ENCODE measurements at places on chromosomes 6 and 20.

GRCh38 chr6:1088492-1089001 is 223.4 kb upstream of the FOXQ1 start:
- no peak for DNase-seq

DNA sequence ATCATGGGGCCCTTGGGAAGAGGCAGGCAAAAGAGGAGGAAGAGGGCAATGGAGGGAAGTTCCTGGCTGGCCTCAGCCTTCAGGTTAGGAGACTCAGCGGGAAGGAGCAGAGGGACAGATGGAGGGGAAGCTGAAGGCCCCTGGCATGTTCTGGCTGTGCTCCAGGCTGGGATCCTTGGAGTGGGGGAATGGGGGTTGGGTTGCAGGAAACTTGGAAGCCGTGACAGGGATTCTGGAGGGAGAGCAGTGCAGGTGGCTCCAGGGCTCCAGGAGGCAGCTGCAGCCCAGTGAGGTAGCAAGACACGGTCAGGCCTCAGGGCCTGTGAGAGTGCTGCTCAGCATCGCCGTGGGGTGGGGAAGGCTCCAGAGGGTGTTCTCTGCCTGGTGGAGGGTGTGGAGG is 64.6 kb upstream of the SCP2D1 start:
- DNase-seq = no peak

- no peak for DNase-seq
Measured at GRCh38 chr6:10518557-10519407, 2.4 kb upstream of the GCNT2 start.

DNA sequence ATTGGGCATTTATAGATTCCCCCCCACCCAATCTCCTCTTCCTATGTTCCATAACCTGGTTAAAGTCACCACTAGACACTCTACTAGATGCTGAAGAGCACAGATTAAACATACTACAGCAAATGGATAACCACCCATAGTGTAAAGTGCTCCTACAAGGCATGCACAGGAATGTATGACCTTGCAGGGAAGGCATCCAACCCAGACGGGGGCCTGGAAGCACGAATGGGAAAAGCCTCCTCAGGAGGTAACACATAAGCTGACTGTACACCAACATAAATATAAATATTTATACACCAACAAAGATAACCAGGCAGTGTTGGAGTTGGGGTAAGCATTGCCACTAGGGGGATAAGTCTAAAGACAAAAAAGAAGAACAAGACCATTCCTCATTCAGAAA is 691.7 kb downstream of the GRIK2 start:
- DNase-seq = no peak

- no peak for DNase-seq
Measured at GRCh38 chr20:35305682-35306556, 13.7 kb upstream of the FAM83C start.

DNA sequence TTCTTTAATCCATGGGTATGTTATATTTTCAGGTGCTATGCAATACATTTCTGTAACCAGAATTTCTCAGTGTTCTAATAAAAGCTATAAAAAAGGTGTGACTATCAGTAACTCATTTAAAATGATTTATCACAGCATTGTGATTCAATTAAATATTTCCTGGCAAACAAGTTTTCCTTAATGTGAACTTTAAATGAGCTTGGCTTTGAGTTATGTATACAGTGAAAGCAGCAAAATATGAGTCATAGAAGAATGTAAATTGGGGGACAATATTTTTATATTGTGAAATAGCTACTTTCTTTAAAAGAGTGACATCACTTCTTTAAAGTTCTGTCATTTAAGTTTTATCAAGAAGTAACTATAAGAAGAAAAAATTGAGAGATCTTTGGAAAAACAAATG is 484.9 kb upstream of the MAN1A1 start:
- no peak for DNase-seq

- DNase-seq = peak; percentile 25
Measured at GRCh38 chr6:7258231-7258763, 54.7 kb downstream of the SSR1 start.

DNA sequence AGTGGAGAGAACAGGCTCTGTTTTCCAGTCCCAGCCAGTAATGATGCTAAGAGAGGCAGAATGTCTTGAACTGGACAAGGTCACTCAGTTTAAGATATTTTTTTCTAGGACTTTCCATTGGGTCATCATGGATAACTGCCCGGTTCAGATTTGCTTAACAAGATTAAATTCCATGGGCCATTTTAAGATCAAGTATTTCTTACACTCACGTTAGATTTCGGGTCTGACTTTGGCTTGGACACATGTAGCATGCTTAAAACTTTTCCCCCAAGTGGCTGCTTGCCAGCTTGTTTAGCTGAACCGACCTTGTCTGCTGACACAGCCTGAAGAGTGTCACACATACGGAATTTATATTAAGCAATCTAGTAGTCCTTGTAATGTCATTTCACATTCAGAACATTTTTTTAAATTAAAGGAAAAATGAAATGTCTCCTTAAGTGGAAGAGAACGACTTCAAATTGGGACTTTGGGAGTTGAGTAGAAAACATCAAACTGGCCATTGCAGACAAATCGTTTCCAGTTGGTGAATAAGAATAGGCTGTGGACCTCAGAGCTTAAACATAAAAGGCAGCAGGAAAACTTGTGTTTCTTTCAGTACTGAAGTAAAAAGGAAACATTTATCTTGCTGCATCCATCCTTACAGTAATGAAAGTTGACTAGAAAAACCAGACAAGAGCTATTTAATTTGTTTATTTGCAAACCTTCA is 29.0 kb downstream of the ARMC2 start:
- DNase-seq = peak; percentile 35

DNA sequence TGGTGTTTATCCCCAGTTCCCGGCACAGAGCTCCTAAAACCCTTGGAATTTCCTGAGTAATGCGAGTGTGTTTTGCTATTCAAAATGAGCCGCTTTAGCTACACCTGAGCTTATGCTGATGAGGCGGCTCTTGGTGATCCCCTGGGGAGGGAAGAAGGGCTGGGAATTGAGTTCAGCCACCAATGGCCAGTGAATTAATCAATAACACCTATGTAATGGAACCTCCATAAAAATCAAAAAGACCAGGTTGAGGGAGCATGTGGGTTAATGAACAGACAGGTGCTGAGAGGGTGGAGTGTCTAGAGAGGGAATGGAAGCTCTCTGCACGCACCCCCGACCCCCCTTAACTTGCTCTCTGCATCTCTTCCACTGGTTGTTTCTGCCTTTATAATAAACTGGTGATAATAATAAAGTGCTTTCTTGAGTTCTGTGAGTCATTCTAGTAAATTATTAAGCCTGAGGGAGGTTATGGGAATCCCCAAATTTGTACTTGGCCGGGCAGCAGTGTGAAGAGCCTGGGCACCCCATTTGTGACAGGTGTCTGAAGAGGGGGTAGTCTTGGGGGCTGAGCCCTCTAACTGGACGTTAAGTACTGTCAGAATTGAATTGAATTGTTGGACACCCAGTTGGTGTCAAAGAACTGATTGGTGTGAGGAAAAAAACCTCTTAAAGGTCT is 24.6 kb upstream of the SERPINB1 start:
- no peak for DNase-seq

DNA sequence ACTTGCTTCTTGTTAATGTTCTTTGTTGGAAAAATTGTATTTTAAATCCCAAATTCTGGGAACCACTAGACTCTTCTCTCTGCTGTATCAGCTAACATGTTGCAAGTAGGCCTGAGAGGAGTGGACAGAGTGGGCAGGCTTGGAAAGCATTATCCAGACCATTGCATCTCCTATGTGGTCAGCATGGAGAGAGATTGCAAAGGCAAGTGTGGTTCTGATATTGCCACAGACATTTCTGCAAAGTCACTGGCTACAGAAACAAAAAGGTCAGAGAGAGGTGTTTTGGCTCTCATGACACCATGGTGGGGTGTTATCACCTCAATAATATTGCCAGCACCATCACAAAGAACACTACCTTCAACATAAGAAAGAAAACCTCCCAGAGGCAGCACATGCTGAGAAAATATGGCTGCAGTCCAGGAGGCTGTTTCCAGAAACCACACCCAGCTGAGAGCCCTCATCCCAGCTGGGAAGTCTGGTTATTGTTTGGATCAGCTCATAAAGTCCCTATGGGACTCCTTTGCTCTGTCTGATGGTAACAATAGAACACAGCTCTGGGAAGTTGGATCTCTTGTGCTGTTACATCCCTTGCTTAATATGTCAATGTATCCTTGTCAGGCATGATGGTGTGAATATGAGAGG is 78.2 kb upstream of the TBX18 start:
- no peak for DNase-seq

- no peak for DNase-seq
Measured at GRCh38 chr6:141026504-141026903, 1106.2 kb upstream of the GJE1 start.

DNA sequence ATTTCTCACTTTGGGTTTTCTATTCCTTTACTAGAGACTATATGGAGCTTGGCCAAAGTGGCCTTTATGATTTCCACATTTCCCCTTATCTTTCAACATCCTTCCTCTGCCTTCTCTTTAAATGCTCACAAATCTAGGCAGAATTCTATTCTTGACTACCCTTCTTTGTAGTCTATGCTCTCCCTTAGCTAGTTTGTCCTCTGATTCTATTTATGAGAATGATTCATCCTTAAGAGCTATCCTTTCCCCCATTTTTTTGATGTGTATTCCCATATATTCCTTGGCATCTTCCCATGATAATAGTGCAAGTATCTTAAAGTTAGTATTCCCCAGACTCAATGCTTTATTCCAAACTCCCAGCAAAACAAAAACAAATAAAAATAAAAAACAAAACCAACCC is 53.1 kb downstream of the IL20RA start:
- no peak for DNase-seq

DNA sequence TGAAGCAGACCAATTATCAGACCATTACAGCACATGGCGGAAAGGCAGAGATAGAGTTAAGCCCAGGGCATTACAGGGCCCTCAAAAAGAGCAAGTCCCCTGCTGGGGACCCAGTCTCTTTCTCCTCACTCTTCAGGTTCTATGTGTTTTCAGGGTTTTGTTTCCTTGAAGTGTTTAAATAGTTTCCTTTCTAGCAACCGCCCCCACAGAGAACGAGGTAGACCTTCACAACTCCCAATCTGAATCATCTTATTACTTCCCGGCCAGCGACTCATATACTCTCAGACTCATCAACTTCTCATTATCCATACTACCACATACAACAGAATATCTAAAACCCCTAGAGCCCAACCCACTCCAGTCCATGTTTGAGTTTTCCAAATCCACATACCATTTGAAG is 526.6 kb upstream of the ARID1B start:
- DNase-seq = no peak

DNA sequence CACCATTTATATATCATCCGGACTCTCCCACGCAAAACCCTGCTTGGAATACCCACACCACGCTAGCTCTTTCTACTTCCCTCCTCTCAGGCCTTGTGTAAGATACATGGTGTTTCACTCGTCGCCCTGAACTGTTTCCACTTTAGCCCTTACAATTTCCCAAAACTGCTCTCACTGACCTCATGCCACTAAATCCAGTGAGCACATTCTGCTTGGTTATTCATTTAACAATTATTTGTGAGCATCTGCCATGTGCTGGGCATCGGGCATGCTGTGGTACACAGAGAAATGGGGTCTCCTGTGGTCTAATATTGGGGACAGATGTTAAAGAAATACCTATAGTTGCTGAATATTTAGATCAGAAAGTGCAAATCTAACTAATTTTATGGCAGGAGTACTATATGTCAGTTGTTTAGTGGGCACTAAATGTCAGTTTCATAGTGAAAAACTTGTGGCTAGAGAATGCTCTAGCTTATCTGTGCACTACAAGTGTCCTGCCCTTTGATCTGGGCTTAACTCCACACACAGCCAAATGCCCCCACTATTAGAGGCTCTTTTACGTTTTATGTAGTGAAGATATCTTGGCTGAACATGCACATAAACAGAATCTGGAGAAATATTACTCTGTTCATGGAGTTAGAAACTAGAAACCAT is 41.0 kb downstream of the PLEKHG1 start:
- DNase-seq = no peak

- no peak for DNase-seq
Measured at GRCh38 chr6:166958926-166959861, 2.8 kb upstream of the RNASET2 start.

DNA sequence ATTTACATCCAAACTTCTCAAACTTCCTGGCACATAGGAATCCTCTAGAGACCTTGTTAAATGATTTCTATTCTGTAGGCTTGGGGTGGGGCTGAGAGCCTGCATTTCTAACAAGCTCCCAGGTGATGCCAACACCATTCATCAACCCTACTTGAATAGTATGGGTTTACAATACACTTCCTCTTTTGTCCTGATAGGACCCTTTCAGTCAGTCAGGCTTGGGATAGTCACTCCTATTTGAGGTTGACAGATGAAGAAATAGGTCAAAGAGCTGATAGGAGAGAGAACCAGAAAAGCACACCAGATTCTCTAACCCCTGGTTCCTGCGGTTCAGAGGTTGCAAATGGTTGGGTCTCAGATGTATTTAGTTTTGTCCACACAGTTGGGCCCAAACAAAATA is 273.4 kb downstream of the TSHZ2 start:
- no peak for DNase-seq

- DNase-seq = peak; percentile 85
Measured at GRCh38 chr6:158817728-158818580, 1.2 kb downstream of the EZR start.

GRCh38 chr6:88872962-88873361 is 90.5 kb downstream of the RNGTT start:
- DNase-seq = no peak

DNA sequence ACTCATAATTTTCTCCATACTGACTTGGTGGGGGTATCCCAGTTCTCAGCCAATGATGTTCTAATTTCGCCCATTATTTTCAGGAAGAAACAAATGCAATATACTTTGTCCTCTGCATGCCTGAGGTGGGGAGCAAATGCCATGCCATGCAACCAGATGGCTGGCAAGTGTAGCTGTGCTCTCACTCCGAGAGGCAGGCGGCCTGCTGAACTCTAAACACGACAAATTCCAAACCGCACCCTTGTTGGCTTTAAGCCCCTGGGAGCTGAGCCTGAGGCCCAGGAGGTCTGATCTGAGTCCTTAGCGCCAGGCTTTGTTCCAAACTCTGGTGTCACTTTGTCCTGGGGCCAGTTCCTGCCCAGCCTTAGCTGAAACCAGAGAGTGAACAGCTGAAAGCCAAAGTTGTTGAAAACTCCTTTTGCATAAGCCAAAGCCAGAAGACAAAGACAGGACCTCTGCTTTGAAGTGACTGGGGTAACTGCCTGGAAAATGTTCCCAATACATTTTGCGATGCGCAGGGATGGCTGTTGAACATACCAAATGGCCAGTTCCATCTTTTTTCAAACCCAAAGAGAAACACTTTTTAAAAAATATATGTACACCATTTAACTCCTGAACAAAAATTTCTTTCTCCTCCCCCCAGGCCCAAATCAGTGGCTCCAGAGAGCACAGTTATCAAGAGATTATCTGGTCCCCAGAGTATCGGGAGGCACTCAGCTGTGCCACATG is 46.2 kb downstream of the TTI1 start:
- no peak for DNase-seq

- DNase-seq = no peak
Measured at GRCh38 chr6:153790048-153790447, 249.0 kb upstream of the OPRM1 start.

GRCh38 chr6:10890151-10890550 is 3.3 kb downstream of the SYCP2L start:
- DNase-seq = no peak

GRCh38 chr6:20416567-20417345 is 15.1 kb downstream of the E2F3 start:
- DNase-seq = no peak

GRCh38 chr20:19096843-19097242 is 115.6 kb upstream of the SLC24A3 start:
- no peak for DNase-seq
